H4 (cell line): ENCODE measurements at places on chromosomes 11 and 22. TPM values are rescaled to one million over a fixed set of nuclear protein-coding genes. Genes with fewer than 3 reads are reported as not detected.

The GGTLC2 gene
- total RNA-seq, result not detected in 2 replicates

DNA sequence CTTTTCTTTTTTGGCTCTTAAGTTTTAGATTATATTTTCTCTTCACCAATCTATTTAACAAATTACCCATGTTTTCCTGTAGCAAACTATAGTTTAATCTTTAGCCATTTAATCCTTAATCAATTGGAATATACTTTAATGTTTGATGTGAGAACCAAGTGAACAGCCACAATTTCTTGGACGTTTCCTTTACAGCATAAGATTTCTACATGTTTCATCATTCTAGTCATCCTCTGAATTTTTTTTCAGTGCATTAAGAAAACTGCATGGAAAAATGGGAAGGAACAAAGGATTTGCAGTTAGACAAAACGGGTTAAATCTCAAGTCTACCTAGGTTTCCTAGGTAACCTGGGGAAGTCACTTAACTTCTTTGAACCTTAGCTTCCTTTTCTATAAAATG is 507.1 kb upstream of the CCDC90B start:
- no peak for DNase-seq

The NAALADL1 gene
- total RNA-seq, result not detected in 2 replicates

DNA sequence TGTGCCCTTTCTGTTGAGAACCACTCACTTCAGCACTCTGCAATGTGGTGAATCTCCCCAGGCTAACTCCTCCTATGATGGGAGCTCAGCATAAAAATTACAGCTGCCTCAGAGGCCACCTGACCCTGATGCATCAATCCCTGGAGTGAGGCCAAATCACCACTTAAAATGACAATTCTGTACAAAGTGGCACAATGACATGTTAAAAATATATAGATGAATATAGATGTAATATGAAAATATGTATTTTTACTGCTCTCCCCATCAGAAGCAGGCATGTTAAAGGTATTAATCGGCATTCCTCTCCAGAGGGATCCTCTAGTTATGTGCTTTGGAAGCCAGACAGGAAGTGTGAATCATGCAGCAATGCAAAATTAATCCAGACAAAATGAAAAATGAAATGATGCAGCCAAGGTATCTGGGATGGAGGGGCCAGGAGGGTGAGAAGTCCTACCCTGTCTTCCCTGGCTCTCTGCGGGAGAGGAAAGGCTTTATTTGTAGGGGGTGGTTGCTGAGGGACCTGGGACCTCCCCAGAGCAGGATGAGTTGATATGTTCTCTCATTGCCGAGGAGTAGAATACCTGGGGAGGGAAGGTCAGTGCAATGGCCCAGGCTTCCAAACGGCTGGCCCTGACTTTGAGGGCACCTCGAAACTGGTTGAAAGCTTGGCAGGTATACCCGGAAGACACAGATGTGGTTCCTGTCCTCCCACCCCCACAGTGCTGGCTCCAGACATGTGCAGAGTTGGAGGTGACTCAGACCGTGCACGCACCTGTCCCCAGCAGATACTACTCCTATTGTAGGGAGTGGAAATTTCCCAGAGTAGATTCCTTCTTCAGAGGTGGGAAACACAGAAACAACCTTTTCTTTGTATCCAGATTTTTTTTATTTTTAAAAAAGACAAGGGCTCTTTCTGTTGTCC is 347.9 kb upstream of the NCAM1 start:
- DNase-seq, result no peak

The DEUP1 gene
- total RNA-seq, result not detected in 2 replicates
